CD4-positive, alpha-beta T cell treated with Interferon gamma for 1 hour (primary cell): ENCODE measurements at places on chromosomes 6 and 20.

DNA sequence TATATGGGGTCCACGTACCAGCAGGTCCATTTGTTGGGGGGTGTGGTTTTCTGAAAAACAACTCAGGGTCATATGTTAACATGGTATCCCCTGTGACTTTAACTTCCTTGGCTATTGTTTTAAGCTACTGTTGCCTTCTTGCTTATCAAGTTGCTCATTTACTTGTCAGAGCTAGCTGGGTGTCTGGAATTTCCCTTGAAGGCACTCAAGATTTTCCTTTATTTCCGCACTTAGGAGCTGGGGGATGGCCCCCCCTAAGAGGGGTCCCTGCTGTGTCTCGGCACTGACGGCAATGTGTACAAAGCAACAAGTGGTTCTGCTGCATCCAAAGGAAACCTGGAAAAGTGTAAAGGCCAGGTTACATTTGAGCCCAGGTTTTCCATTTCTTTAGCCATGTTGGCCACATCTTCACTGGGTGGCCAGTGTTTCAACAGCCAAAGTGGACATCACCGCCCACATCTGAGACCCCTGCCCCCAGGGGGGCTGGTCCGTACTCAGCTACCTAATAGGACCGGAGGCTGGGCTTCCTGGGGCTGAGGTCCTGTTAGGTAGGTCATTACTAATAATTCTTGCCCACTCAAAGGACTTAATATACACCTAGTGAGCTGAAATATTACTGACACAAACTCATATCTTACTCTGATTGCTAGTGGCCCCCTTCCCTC lies 24.8 kb upstream of the SYNDIG1 start:
- no peak for DNase-seq

DNA sequence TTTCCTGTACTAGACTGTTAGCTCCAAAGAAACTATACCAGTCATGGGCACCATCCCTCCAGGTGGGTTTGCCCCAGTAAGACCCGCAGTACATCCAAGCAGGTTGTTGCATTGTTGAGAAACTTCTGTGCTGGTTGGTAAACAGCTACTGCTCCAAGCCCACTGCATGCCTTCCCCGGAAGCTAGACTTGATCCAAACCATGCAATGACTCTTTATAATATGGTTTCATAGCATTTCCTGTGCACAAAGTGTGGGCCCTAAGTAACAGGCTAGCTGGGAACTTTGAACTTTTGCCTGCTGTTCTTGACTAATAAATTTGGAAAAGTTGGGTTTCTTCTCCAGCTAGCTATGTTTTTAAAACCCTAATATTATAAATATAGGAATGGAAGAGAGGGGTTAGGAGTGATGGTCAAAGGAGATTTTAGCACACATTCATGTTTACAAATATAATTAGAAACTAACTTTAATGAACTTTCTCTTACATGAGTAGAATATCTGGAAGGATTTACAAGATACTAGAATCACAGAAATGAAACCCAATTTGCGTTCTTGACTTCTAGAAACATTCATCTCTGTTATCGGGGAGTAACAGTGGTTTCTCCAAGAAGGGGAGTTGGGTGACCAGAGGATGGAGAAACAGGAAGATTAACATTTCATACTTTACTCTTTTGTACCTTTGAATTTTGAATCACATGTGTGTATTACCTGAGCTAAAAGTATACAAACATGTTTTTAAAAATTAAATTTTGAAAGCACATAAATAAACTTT lies 51.7 kb downstream of the GFOD1 start:
- DNase-seq, result no peak

- DNase-seq, result no peak
These were observed 39.5 kb downstream of the PHF3 start for GRCh38 chr6:63675138-63675537.

- no peak for DNase-seq
These were observed 457.8 kb downstream of the QKI start for GRCh38 chr6:163872335-163872734.

DNA sequence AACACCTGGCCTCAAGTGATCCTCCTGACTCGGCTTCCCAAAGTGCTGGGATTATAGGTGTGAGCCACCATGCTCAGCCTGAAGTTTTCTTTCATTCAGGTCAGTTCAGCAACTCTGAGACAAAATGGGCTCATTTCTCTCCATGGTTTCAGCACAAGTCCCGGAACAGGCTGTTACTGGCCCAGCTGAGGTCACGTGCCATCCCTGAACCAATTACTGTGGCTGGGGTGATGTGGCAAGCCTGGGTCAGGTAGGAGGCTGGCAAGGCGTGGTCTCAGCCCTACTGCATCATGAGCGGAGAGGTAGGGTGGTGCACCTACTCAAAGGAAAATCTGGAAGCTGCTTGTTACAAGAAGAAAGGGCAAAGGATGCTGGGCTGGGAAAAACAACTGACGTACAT lies 326.4 kb downstream of the KIF16B start:
- no peak for DNase-seq

GRCh38 chr6:10589429-10589727 lies 68.2 kb downstream of the GCNT2 start:
- DNase-seq, result no peak

DNA sequence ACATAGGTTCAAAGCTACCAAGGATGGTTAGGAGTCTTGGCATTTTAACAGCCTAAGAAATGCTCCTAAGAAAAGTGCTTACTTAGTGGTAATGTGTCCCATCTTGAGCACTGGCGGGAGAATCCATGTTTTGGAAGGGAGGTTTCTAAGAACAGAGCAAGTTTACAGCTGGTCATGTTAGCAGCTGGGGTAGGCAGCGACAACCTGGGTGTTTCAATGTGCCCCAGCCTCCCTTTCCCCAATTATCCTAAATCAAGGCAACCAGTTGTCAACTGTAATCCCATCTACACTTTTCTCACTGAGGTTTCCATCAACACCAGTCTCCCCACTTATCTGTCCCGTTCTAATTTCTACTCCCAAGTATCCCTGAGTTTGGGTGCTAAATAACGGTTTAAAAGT lies 1.6 kb upstream of the JAG1 start:
- no peak for DNase-seq

DNA sequence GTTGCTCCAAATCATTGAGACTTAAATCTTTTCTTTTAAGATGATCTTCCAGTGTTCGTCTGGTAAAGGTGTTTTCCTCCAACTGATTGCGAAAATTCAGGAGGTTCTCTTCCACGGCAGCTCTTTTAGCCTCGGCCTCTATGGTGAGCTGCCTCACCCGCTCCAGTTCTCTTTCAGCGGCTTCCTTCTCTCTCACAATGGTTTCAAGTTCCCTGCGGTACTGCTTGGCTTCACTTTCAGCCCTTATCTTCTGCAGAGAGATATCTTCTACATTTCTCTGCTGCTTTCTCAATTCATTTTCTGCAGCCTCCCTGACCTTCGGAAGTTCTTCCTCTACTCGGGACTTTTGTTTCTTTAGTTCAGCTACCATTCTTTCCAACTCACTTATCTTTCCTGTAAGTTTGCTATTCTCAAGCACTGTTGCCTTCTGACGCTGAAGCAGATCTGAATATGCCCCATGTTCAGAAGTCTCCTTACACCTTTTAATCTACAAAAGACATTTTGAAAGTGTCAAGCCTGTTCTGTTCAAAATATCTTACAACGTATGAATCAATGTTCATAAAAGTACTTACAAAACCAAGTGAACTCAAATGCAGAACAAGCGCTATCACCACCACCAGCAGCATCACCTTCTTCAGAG lies 22.3 kb downstream of the DST start:
- DNase-seq, result no peak

- no peak for DNase-seq
These were observed 9.9 kb downstream of the MOG start for GRCh38 chr6:29666826-29667130.

DNA sequence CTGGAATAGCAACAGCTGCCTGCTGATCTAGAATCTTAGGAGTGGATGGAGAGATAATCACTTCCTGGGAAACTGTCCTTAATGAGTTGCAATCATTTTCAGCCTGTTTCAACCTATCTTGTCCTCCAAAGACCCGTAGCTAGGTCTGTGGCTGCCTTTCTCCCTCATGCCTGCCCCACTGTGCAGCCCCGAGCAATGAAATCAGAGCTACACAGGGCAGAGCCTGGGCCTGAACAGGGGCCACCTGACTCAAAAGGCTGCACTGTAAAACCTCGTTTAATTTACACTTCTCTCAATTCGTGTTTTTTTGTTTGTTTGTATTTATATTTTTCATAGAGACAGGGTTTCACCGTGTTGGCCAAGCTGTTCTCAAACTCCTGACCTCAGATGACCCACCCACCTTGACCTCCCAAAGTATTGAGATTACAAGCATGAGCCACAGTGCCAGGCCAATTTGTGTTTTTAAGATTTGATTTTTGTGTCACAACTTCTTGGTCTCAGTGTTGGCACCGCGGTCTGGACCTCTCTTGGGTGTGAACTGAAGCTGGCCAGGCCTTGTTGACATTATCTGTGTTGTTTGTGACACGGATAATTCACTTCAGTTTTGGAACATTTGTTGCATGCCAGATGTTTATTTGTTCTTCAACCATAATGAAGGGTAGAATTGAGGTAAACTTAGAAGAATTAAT lies 21.5 kb downstream of the GGTLC1 start:
- DNase-seq, result no peak

DNA sequence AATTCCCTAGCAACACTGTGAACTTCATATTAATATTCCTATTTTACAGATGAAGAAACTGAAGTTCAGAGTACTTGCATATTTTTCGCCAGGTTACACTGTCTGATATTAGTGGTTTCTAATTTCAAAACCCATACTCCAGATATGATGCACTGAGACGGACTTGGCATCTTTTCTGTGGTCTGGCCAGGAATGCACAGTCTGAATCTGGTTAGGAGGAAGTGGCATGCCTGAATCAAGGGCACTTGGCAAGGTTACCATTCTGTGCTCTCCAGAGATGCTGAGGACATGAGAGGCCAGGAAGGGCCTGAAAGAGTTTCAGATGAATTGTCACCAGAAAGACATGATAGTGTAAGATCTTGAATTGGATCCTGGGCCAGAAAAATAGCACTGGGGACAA lies 150.1 kb downstream of the HAO1 start:
- no peak for DNase-seq

- no peak for DNase-seq
These were observed 28.1 kb upstream of the SCGN start for GRCh38 chr6:25623879-25624278.

DNA sequence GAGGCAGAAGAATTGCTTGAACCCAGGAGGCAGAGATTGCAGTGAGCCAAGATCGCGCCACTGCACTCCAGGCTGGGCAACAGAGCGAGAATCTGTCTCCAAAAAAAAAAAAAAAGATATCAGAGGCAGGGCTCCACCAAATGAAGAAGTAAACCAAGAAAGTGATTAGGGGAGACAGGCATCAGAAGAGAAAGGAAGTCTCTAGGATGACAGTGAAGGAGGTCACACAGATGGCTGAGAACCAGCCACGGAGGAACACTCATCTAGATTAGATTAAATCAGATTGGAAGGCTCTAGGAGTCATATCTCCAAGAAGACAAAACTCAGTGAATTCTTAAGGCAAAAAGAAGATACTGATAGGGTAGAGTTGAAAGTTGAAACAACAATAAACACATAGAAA lies 102.2 kb upstream of the CCDC28A start:
- DNase-seq, result no peak

GRCh38 chr6:115319823-115320222 lies 740.9 kb downstream of the FRK start:
- DNase-seq, result no peak

DNA sequence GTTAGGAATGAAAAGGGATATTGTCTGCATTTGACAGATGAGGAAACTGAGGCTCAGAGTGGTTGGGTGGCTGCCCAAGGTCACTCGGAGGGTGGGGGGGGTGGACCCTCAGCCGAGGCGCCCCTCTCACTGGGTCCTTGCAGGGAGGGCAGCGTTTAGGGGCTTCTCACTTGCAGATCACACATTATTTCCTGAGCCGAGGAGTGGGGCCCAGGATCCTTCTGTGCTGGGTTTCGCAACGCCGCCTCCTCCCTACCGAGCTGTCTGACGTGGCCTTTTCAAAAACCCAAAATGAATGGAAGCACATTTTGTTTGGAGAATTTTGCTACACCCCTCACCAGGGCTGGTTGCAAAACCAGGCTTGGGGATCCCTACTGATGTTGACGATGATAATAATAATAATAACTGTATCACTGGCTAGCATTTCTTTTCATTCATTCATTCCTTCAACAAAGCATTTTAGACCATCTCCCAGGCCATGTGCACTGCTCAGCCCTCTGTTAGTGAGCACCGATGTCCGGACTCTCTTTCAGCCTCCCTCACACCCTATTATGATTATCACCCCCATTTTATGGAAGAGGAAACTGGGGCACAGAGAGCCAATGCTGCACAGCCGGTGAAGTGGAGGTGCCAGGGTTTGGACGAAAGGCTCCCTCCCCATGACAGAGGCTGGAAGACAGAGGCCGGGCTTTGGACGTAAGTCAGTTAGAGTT lies 5.2 kb downstream of the DLGAP4 start:
- no peak for DNase-seq

- DNase-seq, result no peak
These were observed 262.4 kb downstream of the ERMARD start for GRCh38 chr6:170013815-170014214.

DNA sequence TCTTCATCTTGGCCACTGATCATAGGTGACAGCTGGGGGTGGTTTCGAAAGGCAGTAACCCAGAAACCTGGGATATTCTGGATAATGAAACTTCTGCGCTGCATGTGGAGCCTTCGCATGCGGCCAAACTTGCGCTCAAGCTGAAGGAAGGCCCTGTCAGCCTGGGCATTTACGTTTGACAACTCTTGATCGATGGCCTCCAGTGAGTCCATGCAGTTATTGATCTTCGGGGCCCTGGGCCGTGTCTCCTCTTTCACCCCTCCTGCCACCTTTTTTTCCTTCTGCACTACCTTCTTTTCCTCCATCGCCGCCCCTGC lies 729 bp downstream of the TSPYL4 start:
- DNase-seq, result no peak

DNA sequence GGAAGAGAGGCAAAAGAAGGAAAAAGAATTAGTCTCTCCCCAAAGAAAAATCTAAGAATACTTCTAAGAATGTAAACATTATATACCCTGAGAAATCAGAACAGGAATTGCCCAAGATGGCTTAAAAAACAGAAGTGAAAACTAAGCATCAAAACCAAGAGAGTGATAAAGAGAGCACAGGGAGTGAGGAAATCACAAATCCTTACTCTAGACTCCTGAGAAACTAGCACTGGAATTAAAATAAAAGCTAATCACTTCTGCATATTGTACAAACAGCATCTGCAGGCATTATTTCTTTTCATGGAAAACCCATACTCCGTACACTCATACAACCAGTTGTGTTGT lies 285.7 kb downstream of the BTBD9 start:
- no peak for DNase-seq

- no peak for DNase-seq
These were observed 63.0 kb downstream of the MYB start for GRCh38 chr6:135243871-135244796.

DNA sequence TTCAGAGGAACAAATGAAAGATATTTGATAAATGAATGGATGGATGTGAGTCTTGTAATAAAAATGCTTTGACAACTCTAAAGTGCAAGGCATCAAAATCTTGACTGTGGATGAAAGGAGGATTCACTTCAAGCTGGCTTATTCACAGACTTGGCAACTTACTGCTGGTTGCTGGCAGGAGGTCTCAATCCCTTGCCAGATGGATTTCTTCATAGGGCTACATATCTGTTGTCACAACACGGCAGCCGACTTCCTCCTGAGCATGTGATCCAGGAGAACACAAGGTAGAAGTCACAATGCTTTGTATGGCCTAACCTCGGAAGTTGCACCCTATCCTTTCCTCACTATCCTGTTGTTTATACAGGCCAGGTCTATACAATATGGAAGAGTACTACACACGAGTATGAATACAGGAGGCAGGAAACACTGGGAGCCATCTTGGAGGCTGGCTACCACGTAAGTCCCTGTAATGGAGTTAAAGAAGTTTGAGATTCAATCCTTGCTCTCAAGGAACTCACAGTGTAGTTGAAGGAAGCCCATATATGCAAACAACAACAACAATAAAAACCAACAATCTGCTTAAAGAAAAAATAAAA lies 97.9 kb downstream of the ID4 start:
- DNase-seq, result no peak
